ENCODE measurements at places on chromosomes 6 and 20.

DNA sequence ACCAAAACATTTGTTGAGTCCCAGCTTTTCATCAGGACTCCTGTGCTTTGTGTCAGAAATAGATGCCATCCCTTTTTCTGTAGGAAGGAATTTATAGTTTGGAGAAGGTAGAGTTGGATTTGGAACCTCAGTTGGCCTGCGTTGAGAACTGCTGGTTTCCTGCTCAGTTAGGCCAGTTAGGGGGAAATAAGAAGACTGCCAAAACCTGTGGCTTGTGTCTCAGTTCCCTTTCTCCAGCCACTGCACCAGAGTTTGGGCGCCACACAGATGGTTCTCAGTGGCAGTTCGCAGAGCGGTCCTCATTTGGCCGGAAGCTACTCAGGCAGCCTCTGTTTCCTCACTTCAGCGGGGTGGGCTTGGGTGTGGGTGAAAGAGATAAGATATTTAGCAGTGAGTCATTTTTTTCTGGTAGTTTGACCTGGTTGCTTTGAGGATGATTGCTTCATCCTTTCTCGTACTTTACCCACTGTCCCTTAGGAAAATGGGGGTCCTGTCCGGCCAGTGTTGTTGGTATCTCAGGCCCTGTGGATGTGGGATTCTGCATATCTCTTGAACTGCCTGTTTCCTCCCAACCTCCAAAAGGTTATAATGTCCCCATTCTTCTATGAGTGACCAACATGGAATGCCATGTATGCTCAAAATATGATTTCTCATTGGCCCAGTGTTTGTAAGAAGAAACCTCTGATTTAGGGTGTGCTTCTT lies 53.7 kb downstream of the JARID2 start:
- peak; percentile 43 for DNase-seq

DNA sequence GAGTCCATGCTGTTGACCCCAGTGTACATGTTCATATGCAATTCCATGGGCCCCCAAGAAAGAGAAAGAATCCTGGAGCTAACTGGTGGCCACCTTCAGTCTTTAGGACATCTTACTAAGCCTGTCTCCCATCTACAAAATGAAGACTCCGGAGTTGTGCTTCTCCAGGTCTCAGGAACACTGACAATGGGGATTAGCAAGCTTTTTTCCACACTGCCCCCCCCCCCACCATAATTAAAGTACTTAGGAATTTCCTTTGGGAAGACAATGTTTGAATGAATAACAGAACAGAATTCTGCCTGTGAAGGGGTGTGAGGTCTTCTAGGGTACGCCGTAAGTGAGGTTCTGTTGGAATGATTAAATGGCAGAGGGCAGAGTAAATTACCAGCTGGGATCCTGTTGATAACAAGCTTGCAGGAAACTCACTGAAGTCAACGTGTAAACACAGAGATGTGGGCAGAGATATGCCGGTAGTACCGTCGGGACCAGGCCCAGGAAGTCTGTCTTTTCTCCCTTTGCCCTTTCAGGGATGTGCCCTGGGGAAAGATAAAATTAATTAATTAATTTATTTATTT lies 63.1 kb downstream of the ANKRD6 start:
- no peak for DNase-seq

- no peak for DNase-seq
Observed at GRCh38 chr20:59403962-59404314, 103.5 kb downstream of the EDN3 start.

DNA sequence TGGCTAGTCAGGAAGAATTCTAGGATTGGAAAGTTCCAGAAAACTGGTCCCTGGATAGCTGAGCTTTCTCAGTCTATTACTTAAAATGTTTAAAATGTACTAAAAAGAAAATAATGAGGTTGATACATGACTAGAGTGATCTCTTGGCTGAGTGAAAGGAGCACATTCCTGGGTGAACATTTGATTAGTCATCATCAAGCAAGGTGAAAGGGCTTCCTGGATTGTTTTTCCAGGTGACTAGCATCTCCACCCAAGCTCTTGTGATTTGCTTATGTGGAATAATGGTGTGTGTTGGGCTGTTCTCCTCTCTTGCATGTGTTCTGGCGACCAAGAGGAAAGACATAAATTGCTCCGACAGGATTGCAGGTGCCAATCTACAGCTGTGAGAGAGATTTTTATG lies 42.9 kb downstream of the PKIB start:
- no peak for DNase-seq

- no peak for DNase-seq
Observed at GRCh38 chr6:84774985-84775284, 10.5 kb upstream of the TBX18 start.

DNA sequence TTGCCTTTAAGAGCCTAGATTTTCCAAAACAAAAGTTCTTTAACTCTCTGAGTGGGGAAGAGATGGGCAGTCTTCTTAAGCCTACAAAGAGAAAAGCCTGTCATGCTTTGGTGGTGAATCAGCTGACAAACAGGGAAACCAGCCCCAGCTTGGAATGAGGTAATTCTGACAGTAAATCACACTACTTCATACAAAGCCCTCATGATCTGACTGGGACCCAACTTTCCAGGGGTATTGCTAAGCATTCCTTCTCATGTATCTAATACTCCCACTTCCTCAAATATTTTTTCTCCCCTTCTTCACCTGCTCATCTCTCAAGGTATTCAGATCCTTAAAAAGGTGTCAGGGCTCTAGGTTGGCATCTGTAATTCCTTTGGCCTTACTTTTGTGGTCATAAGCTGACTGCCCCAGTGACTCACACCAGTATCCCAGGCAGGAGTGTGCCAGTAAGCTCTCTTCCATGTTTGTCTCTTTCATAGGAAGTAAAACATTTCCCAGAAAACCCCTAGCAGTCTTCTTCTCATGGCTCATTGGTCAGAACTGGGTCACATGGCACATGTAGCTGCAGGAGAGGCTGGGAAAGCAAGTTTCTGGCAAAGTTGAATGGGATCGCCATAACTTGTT lies 15.0 kb upstream of the TBC1D22B start:
- no peak for DNase-seq

DNA sequence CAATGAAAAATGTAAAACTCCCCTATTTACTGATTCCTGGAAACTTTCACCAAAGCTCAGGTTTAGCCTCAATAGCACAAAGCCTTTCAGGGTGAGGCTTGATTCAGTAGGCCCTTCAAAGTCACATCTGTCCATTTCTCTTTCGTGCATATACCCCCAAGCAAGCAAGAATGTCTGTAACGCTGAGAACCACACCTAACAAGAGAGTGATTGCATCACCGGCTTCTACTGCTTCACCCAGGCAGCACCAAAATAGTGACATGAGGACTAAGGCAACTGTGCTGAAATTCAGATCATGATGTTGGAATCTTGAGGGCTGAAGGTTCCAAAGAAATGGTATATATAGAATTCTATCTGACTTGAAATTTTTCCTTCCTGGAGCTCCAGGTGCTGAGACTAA lies 26.1 kb downstream of the CGA start:
- DNase-seq = no peak

- no peak for DNase-seq
Observed at GRCh38 chr20:444862-445426, 17.4 kb downstream of the TBC1D20 start.

GRCh38 chr6:81451787-81452186 lies 300.7 kb downstream of the TENT5A start:
- no peak for DNase-seq

GRCh38 chr6:41663568-41663967 lies 25.3 kb downstream of the MDFI start:
- no peak for DNase-seq

DNA sequence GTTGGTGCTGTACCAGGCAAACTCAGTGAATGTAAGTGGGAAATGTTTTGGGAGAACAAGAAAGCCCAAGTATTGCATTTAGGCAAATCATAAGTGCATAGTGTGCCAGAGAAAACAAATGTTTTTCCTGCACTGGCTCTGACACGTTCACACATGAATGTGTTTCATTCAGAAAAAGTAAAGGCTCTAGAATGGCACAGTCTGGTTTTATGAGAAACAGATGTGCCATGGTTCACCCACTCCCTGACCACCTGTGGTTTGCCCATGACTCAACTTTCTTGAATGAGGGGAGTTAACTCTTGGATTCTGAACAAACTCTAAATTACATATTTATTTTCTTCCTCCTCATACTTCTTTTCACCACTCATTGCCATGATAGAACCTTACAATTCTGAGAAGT lies 126.9 kb downstream of the KCNQ5 start:
- no peak for DNase-seq

DNA sequence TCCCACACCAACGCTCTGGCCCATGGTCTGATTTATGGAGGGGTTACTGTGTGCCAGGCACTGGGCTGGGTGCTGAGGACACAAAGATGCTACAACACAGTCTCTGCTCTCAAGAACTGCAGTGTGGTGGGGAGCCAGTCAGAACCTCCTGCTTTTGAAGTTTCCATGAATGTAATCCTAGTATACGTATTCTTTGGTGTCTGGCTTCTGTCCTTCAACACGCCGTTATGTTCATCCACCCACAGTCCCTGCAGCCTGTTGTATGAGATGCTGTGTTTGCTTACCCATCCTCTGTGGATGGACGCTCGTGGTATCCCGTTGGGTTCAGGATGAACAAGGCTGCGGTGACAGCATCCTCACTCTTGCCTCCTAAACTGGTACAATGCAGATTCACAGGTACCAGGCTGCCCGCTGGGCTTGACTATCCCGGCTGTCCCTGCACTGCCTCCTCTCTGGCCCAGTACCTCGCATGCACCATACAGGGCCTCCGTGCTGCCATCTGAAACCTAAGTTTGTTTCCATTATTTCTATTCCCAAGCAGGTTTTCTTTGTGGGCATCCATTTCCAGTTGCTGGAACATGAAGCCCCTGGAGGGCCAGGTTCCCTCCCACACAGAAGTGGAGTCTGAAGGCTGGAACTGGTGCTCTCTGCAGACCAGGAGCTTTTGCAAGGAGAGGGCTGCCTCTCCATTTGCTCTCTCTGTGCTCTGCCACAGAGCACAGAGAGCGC lies 364.5 kb downstream of the ZFAND3 start:
- DNase-seq = no peak

DNA sequence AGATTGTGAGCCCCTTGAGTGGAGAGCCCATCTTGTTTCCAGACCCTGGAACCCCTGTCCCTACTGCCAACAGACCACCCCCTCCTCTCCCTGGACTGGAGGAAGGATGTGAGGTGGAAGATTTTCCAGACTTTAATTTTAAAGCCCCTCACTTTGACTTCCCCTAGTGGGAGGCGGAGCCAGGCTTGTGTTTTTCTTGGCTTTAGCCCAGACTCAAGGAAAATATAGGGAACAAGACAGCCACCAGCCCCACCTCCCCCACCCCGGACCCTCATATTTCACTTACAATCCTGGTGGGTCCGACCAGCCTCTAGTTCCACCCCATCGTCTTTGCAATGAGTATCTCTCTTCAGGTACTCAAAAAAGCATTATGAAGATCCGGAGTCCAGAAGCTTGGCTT lies 40.8 kb downstream of the NCR2 start:
- DNase-seq = no peak

- DNase-seq = no peak
Observed at GRCh38 chr6:46302176-46302575, 131.4 kb upstream of the ENPP5 start.

DNA sequence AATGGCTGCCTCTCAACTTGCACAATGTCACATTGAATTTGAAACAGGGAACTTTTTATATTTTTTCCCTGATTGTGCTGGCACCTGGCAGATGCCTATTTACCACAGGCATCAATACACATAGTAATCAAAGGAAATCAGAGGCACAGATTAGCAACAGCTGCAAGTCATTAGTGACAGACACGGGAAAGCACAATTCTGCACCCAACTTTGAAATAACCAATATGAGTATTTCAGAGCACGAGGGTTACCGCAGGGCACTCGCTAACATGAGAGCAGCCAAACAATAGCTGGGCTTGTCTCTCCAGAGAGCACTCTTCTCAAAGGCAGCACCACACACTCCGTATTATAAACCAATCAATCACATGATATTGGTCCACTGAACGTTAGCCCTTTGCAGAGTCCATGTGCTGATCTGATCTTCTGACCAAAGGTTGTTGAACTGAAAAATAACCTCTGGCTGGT lies 149.5 kb downstream of the RNF144B start:
- DNase-seq = no peak

GRCh38 chr6:1616701-1617463 lies 7.2 kb downstream of the FOXC1 start:
- no peak for DNase-seq

DNA sequence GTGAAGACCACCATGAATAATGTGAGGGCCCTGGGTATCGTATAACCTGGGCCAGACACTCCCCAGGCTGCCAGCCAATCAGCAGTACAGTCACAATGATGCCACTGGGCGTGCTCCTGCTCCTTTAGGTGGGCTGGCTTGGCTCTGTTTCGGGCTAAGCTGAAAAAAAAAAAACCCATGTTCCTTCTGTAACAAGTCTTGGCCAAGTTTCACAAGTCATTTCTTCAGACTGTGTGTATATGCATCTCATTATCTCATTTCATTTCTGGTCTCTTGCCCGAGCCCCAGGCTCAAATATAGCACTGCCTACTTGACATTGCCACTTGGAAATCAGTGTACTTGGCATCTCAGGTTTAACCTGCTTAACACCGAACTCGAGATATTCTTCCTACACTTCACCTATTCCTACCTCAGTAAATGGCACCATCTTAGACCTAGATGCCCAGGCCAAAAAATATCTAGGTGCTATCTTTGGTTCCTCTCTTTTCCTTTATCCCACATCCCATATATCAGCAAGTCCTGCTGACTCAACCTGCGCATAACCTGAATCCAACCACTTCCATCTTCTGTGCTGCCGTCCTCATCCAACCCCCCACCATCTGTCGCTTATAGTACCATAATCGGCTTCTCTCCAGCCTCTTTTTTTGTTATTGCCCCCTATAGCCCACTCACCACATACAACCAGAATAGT lies 1.8 kb downstream of the UQCC2 start:
- DNase-seq = no peak

- DNase-seq = no peak
Observed at GRCh38 chr6:160978141-160978901, 13.2 kb upstream of the MAP3K4 start.

GRCh38 chr6:13405961-13406477 lies 77.7 kb upstream of the TBC1D7 start:
- DNase-seq = no peak

- no peak for DNase-seq
Observed at GRCh38 chr20:54389596-54390280, 85.7 kb upstream of the DOK5 start.

Measured in GM12891 (cell line).